ENCODE measurements at places on chromosomes 4 and X. TPM values are rescaled to one million over a fixed set of nuclear protein-coding genes. Genes with fewer than 3 reads are reported as not detected.

PPP1R3F gene
- total RNA-seq = 6.9 TPM

PDZD4 gene
- total RNA-seq = 110 TPM

CYBB gene
- 0.04 TPM for total RNA-seq

CPZ gene
- total RNA-seq = 36.4 TPM

SLC38A5 gene
- total RNA-seq = 28.3 TPM

PRDM8 gene
- total RNA-seq = not detected

AFAP1 gene
- total RNA-seq = 6.5 TPM

OTC gene
- total RNA-seq = not detected

SPRY1 gene
- 76.3 TPM for total RNA-seq

MAGIX gene
- total RNA-seq = 1.3 TPM

ETDB gene
- not detected for total RNA-seq

HMGB2 gene
- 278 TPM for total RNA-seq

DRD5 gene
- total RNA-seq = not detected

FBXW7 gene
- 27.1 TPM for total RNA-seq

SPARCL1 gene
- 0.17 TPM for total RNA-seq

TRIM60 gene
- total RNA-seq = not detected

RBM41 gene
- 19.4 TPM for total RNA-seq

TBX22 gene
- total RNA-seq = 0.81 TPM

MAGEC2 gene
- not detected for total RNA-seq

TBC1D9 gene
- total RNA-seq = 0.86 TPM

BCORL1 gene
- total RNA-seq = 6.1 TPM

STARD8 gene
- 0.39 TPM for total RNA-seq

SUPT20HL1 gene
- total RNA-seq = not detected

TBC1D19 gene
- 2.6 TPM for total RNA-seq

MYOZ2 gene
- not detected for total RNA-seq

CDS1 gene
- total RNA-seq = 7.5 TPM

SLC49A3 gene
- 6.9 TPM for total RNA-seq

XAGE1B gene
- total RNA-seq = not detected

ZNF718 gene
- total RNA-seq = 11.1 TPM

MRPL1 gene
- 46.2 TPM for total RNA-seq

S100P gene
- not detected for total RNA-seq

STS gene
- 3.6 TPM for total RNA-seq

GLRA2 gene
- total RNA-seq = not detected

AMBN gene
- total RNA-seq = not detected

PDGFC gene
- total RNA-seq = 3.9 TPM

AVPR2 gene
- total RNA-seq = not detected

FNIP2 gene
- total RNA-seq = 9.6 TPM

WAS gene
- total RNA-seq = 0.61 TPM

RBMX gene
- 414 TPM for total RNA-seq

ASB9 gene
- not detected for total RNA-seq

BMX gene
- not detected for total RNA-seq

HNRNPDL gene
- total RNA-seq = 472 TPM

QRFPR gene
- total RNA-seq = 0.48 TPM

GSX2 gene
- total RNA-seq = not detected

NXF3 gene
- total RNA-seq = not detected

SOWAHD gene
- total RNA-seq = 0.92 TPM

ZCCHC18 gene
- total RNA-seq = 1.8 TPM

PASD1 gene
- total RNA-seq = not detected

TCEAL6 gene
- not detected for total RNA-seq

STATH gene
- not detected for total RNA-seq

EMCN gene
- not detected for total RNA-seq

PRRG1 gene
- 9.0 TPM for total RNA-seq

TMEM154 gene
- 0.77 TPM for total RNA-seq

SYP gene
- total RNA-seq = 2.1 TPM

HSFX2 gene
- total RNA-seq = not detected

MAGEA1 gene
- not detected for total RNA-seq

PUDP gene
- 46.3 TPM for total RNA-seq

SPANXB1 gene
- total RNA-seq = not detected

COL4A6 gene
- 16.7 TPM for total RNA-seq

All from H9 (cell line).